Left colon (tissue), 2 donors: ENCODE measurements at places on chromosomes 4 and X. TPM values are rescaled to one million over a fixed set of nuclear protein-coding genes. Genes with fewer than 3 reads are reported as not detected.

The GLOD5 gene
- 9.5 TPM for total RNA-seq

The TEX13C gene
- total RNA-seq = not detected

The CHRDL1 gene
- total RNA-seq = 33.1 TPM

The SYTL4 gene
- 48.0 TPM for total RNA-seq

The BEND2 gene
- total RNA-seq = not detected

The SRPX2 gene
- 4.5 TPM for total RNA-seq

The VCX3B gene
- not detected for total RNA-seq

The HTR2C gene
- total RNA-seq = not detected

The RNF128 gene
- 43.0 TPM for total RNA-seq

The YY2 gene
- 1.2 TPM for total RNA-seq

The UGT2A1 gene
- total RNA-seq = not detected

The LGI2 gene
- total RNA-seq = 0.12 TPM

The TMEM154 gene
- 5.4 TPM for total RNA-seq

The DMRTC1B gene
- not detected for total RNA-seq

The FRMD7 gene
- total RNA-seq = not detected

The SLC38A5 gene
- total RNA-seq = 24.1 TPM

The MAGIX gene
- 15.7 TPM for total RNA-seq

The CT45A2 gene
- not detected for total RNA-seq

The CCSER1 gene
- 22.7 TPM for total RNA-seq

The CLDN22 gene
- not detected for total RNA-seq

The KCNE5 gene
- not detected for total RNA-seq

The RBM46 gene
- not detected for total RNA-seq

The UGT2B15 gene
- total RNA-seq = 42.9 TPM

The TRIML2 gene
- total RNA-seq = not detected

The RXFP1 gene
- 0.28 TPM for total RNA-seq

The PAGE2B gene
- total RNA-seq = not detected

The FGFR3 gene
- 57.4 TPM for total RNA-seq

The GC gene
- total RNA-seq = not detected

The HGFAC gene
- not detected for total RNA-seq

The SPATA4 gene
- not detected for total RNA-seq

The TRIM2 gene
- total RNA-seq = 123 TPM

The TEX13D gene
- total RNA-seq = not detected

The SHOX gene
- total RNA-seq = 0.06 TPM

The CXCL5 gene
- 0.55 TPM for total RNA-seq

The NDP gene
- total RNA-seq = 0.17 TPM

The PNMA6A gene
- not detected for total RNA-seq

The FRMPD3 gene
- 0.27 TPM for total RNA-seq

The EFHC2 gene
- total RNA-seq = 1.9 TPM

The ABLIM2 gene
- 24.4 TPM for total RNA-seq

The CFI gene
- 4.0 TPM for total RNA-seq

The FBXW7 gene
- total RNA-seq = 39.2 TPM

The RNF4 gene
- 45.6 TPM for total RNA-seq

The ZAR1 gene
- total RNA-seq = not detected

The SLC7A11 gene
- total RNA-seq = 1.9 TPM

The FRMPD4 gene
- 0.03 TPM for total RNA-seq

The TIMM8A gene
- 16.9 TPM for total RNA-seq

The MMRN1 gene
- 13.1 TPM for total RNA-seq

The TSPAN7 gene
- 114 TPM for total RNA-seq

The ASMT gene
- not detected for total RNA-seq
